Small intestine (tissue), 16 donors: ENCODE measurements at places on chromosomes 12 and 14. TPM values are rescaled to one million over a fixed set of nuclear protein-coding genes. Genes with fewer than 3 reads are reported as not detected.

DNA sequence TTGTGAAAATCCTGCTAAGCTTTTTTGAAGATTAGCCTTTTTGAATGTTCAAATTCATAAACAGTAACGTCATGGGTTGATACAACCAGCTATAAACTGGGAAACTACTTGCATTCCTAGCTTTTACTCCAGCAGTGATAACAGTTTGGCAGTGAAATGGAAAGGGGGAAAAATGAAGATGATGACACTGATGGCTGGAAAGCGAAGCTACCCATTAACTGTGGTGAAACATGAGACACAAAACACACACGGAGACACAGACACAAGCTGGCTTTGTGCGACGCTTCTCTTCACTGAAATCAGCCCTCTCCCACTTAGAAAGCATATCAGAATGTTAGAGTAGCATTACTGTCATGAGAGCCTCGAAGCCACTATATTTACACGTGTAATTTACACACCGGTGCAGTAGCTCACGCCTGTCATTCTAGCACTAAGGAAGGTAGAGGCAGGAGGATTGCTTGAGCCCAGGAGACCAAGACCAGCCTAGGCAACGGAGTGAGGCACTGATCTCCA is 15.7 kb downstream of the VPS37B start:
- no peaks in the 10 kb centered on the region for H3K36me3 ChIP-seq
- H3K27ac ChIP-seq = no peak overlapping the region
- peaks cover 28% of the 10 kb centered on the region for H3K4me1 ChIP-seq
- H3K27me3 ChIP-seq = no peaks in the 10 kb centered on the region
- no peak overlapping the region for H3K4me3 ChIP-seq

- DNase-seq = no peak
- no peak overlapping the region for H3K4me3 ChIP-seq
- H3K27me3 ChIP-seq = no peaks in the 10 kb centered on the region
Observed at GRCh38 chr14:35551081-35551480, 17.1 kb downstream of the INSM2 start.

GRCh38 chr14:52545584-52546317 is 6.6 kb downstream of the TXNDC16 start:
- no peaks in the 10 kb centered on the region for H3K36me3 ChIP-seq
- no peak for DNase-seq

- H3K27me3 ChIP-seq = no peaks in the 10 kb centered on the region
- H3K4me3 ChIP-seq = no peak overlapping the region
- no peak for DNase-seq
Observed at GRCh38 chr12:24522736-24523135, 426.2 kb downstream of the BCAT1 start.

DNA sequence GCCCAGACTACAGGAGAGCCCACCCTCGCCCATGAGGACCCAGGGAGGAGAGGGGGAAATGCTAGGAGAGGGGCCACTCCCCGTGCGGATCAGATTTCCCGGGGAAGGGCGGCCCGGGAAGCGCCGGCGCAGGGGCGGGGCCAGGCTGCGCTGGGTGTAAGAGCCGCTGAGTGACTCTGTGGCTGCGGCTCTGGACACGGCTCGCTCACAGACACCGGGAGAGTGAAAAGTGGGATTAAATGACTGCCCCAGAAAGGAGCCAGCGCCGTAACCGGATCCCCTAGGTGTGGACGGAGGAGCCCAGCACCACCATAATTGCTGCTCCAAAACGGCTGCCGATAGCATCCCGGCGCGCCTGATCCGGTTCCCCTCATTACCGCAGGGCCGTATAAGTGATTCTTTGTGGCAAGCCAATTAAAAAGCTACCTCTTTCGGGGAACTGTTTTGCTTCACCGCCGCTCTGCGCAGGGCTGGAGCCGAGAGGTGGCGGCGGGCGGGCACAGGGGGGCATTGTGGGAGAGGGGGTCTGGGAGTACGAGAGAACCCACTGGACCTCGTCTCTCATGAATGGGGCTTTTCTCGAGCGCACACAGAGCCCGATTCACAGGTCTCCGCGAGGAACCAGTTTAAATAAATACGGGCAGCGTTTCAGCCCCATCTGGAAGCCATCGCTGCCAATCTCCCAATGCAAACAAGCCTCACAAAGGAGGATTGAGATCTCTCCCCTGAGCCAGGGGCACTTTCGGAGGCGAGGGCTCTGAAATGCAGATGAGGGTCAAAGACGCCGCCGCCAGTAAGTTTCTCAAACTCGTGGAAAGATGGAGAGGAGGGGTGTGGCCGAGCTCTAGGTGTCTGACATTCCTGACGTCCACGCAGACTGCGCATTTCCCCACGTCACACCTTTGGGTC is 2.5 kb downstream of the COL2A1 start:
- peaks cover 42% of the 10 kb centered on the region for H3K4me1 ChIP-seq
- DNase-seq = peak; percentile 51
- peaks cover 67% of the 10 kb centered on the region for H3K27me3 ChIP-seq
- H3K4me3 ChIP-seq = peak overlapping the region; percentile 46
- no peaks in the 10 kb centered on the region for H3K36me3 ChIP-seq
- H3K27ac ChIP-seq = no peak overlapping the region

DNA sequence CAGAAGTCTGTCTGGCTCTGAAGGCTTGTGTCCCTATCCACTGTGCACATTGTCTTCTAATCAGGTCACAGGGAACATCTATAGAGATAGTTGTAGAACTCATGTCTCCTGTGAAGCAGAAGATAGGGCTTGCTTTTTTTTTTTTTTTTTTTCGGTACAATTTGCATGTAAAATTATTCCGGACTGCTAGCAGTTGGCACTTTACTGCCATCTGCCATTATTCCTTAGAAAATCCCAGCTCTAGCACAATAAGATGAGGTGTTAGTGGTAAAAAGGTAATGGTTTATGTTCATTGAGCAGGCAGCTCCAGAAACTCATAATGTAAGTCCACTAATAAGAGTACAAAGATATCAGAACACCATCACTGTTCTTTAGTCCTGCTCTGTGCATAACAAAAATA is 8.7 kb downstream of the MYRFL start:
- no peaks in the 10 kb centered on the region for H3K36me3 ChIP-seq
- no peaks in the 10 kb centered on the region for H3K27me3 ChIP-seq
- no peak for DNase-seq

DNA sequence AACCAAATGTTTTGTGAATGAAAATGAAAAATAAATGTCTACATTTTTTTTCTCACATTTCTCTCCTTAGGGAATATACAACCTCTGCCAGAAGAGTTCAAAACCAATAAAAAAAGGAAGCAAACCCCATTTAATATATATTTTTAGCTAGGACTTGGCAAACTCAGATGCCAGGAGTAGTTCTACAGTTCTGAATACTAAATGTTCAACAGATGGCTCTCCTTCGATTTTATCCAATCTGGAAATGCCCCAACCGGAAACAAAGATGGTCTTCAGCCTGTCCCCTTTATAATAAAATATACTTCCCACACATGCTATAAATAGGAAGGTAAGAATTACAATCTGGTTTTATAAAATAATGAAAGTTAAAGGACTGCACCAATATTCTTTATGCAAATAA is 330.4 kb downstream of the MDGA2 start:
- H3K4me3 ChIP-seq = no peak overlapping the region
- DNase-seq = no peak
- H3K27me3 ChIP-seq = no peaks in the 10 kb centered on the region

- peaks cover 6% of the 10 kb centered on the region for H3K4me1 ChIP-seq
- no peak overlapping the region for H3K4me3 ChIP-seq
- DNase-seq = no peak
- H3K27ac ChIP-seq = peak overlapping the region; percentile 30
- H3K36me3 ChIP-seq = no peaks in the 10 kb centered on the region
Observed at GRCh38 chr12:54388237-54389133, 4.0 kb upstream of the ZNF385A start.

DNA sequence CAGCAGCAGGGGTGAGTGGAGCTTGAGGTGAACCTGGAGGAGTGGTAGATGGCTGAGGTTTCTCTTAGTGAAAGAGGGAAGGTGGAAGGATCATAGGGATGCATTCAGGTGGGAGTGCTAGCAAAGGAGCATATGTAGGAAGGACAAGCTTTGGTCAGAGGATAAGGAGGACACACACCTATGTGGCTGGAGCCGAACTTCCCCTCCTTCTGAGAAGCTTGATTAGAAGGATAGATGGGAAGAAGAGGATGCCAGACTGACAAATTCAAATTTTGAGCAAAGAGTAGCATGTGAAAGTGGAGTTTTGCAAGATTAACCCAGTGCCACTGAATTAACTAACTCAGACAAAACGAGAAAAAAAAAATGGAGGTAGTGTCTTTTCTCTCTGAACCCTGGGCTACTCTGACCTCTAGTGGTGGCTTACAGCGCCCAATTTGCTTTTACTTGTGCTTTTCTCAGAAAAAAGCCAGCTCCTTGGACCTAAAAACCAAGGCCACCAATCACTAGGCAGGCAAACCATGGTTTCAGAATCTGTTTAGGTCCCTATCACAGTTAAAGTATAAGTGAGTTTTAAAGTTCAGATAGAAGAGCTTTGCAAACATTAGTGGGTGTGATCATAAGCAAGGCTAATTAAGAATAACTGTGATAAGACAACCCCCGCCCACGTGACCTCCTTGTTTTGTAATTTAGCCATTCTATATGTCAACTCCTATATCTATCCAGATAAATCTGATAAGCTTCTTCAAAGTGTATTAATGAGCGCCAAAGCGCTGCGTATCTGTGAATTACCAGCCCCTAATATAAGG is 15.5 kb downstream of the EMP1 start:
- H3K4me3 ChIP-seq = no peak overlapping the region
- peak; percentile 83 for DNase-seq
- H3K36me3 ChIP-seq = peaks cover 5% of the 10 kb centered on the region
- H3K27ac ChIP-seq = no peak overlapping the region

GRCh38 chr12:93341409-93342049 is 36.2 kb upstream of the NUDT4 start:
- no peaks in the 10 kb centered on the region for H3K4me1 ChIP-seq
- no peak overlapping the region for H3K4me3 ChIP-seq
- H3K27ac ChIP-seq = no peak overlapping the region
- no peak for DNase-seq

GRCh38 chr12:6998715-6999451 is 19.4 kb downstream of the LPCAT3 start:
- DNase-seq = peak; percentile 76
- H3K36me3 ChIP-seq = peaks cover 9% of the 10 kb centered on the region
- H3K4me1 ChIP-seq = peaks cover 2% of the 10 kb centered on the region
- peak overlapping the region; percentile 83 for H3K27ac ChIP-seq

- H3K27ac ChIP-seq = no peak overlapping the region
- H3K27me3 ChIP-seq = no peaks in the 10 kb centered on the region
- peak; percentile 69 for DNase-seq
Observed at GRCh38 chr12:49055978-49056754, 4.4 kb downstream of the KMT2D start.

- no peaks in the 10 kb centered on the region for H3K36me3 ChIP-seq
- no peak overlapping the region for H3K4me3 ChIP-seq
- no peaks in the 10 kb centered on the region for H3K27me3 ChIP-seq
- H3K27ac ChIP-seq = no peak overlapping the region
- peaks cover 1% of the 10 kb centered on the region for H3K4me1 ChIP-seq
Observed at GRCh38 chr12:64595863-64596793, 14.2 kb upstream of the RASSF3 start.

DNA sequence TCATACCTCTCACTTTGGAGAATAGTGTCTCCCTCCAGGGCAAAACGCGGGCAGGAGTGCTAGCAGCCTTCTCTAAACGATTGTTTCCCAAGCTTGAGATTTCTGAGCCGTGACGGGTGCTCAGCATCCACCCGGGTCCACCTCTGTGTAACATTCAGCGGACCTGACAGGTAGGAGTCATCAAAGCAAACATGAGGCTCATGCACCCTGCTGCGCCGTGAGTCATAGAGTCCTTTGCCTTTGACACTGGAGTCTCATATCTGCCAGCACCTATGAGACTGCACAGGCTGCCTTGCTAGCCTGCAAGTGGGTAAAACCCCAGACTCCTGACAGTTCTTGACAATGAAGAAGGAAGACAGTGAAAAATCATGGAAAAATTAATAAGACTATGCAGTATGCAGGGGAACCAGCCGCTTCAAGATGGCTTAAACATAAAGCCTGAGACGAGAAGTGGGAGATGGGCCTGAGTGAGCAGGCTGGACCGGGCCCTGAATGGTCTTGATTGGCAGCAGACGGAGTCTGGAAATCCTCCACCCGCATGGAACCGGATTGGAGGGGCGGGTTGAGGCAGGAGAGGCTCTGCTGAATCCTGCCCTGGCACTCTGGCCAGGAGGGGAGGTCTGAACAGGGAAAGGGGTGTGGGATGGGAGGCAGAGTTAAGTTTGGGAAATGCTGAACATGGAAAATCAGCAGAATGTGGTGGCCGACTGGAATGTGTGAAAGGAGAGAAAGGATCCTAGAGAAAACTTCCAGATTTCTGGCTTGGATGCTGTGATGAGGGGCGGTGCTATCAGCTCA is 54.2 kb downstream of the LGMN start:
- H3K27ac ChIP-seq = no peak overlapping the region
- H3K36me3 ChIP-seq = no peaks in the 10 kb centered on the region
- no peaks in the 10 kb centered on the region for H3K27me3 ChIP-seq
- DNase-seq = no peak
- no peak overlapping the region for H3K4me3 ChIP-seq

- no peaks in the 10 kb centered on the region for H3K4me1 ChIP-seq
- no peak overlapping the region for H3K4me3 ChIP-seq
- H3K27me3 ChIP-seq = no peaks in the 10 kb centered on the region
- peak; percentile 57 for DNase-seq
Observed at GRCh38 chr12:1093166-1093751, 102.2 kb downstream of the ERC1 start.

DNA sequence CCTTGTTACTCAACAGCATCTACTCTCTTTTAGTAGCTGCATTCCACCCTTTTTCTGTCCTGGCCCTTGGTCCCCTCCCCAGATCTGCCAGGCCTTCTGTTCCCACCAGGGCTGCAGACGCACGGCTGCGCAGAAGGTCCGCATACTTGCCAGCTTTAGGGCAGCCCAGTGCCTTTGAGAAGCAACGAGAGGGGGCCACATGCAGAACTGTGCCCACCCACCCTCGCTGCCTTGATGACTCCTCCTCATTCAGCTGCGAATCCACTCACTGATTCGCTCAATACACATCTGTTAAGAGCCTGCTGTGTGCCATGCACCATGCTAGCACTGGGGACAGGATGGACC is 39.2 kb downstream of the PRIMA1 start:
- H3K36me3 ChIP-seq = no peaks in the 10 kb centered on the region
- no peak overlapping the region for H3K27ac ChIP-seq
- H3K4me1 ChIP-seq = no peaks in the 10 kb centered on the region
- no peaks in the 10 kb centered on the region for H3K27me3 ChIP-seq

The GOLT1B gene
- 14.4 TPM for polyA plus RNA-seq

The TGM1 gene
- polyA plus RNA-seq = 1.8 TPM

The MBD6 gene
- 41.6 TPM for polyA plus RNA-seq

The RAD51B gene
- 5.1 TPM for polyA plus RNA-seq

The MAP1LC3B2 gene
- 1.6 TPM for polyA plus RNA-seq

The LIN7A gene
- polyA plus RNA-seq = 0.34 TPM

The NDRG2 gene
- polyA plus RNA-seq = 129 TPM

The PTHLH gene
- polyA plus RNA-seq = 0.55 TPM
